Activated CD8-positive, alpha-beta memory T cell treated with anti-CD3 and anti-CD28 coated beads for 24 hours (primary cell): ENCODE measurements at places on chromosomes 16 and 17.

DNA sequence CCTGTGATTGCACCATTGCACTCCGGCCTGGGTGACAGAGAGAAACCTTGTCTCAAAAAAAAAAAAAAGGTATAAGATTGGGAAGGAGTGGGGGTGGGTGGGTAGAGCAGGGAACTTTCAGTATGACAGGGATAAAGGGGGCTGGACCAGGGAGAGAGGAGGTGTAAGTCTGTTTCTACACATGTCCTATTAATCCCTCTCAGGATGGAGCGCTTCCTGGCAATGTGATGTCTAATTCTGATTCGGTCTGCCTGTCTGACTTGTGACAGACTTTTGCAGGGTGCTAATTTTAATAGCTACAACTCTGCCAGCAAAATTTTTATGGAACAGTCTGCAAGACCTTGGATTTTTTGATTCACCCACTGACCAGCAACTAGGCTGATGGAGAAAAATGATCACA, 53.8 kb upstream of the SLC25A19 start:
- no peak for DNase-seq

GRCh38 chr17:263271-263670, 81.8 kb upstream of the DOC2B start:
- DNase-seq: no peak

- DNase-seq: no peak
Observed at GRCh38 chr17:40844671-40845107, 22.3 kb upstream of the KRT10 start.

DNA sequence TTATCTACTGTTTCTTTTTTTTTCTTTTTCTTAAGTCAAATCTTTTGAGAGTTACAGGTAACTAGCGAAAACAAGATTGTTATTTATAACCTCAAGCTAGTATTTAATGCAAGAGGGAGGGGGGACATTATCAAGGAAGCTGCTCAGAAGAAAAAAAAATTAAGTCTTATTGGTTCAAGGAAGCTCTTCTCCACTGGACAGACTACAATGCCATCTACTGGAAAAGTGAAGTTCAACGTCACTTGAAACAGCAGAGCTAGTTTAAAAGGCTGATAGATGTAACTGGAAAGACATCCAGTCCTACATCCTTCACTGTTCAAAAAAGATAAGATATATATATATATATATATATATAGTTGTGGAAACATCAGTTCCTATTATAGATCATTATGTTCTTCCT, 418.0 kb upstream of the PSMD7 start:
- no peak for DNase-seq

- no peak for DNase-seq
Observed at GRCh38 chr16:57732037-57732436, 3.5 kb upstream of the KATNB1 start.
